ENCODE measurements at places on chromosomes 3 and 15. TPM values are rescaled to one million over a fixed set of nuclear protein-coding genes. Genes with fewer than 3 reads are reported as not detected.

The DAZL gene
- total RNA-seq: not detected

The IL17RB gene
- not detected for total RNA-seq

The DNAH12 gene
- not detected for total RNA-seq

The IMPG2 gene
- 0.24 TPM for total RNA-seq

The MRPS25 gene
- total RNA-seq: 27.5 TPM

The ISY1 gene
- 27.5 TPM for total RNA-seq

The RBP2 gene
- not detected for total RNA-seq

The CA12 gene
- total RNA-seq: 10.3 TPM

The DENND4A gene
- total RNA-seq: 17.4 TPM

The SLC27A2 gene
- 0.13 TPM for total RNA-seq

The FGF7 gene
- 162 TPM for total RNA-seq

The SEMA4B gene
- total RNA-seq: 17.8 TPM

The CAMP gene
- not detected for total RNA-seq

The ATP10A gene
- total RNA-seq: 0.24 TPM

The CASR gene
- total RNA-seq: not detected

The SEMA7A gene
- total RNA-seq: 1.0 TPM

The FOXB1 gene
- total RNA-seq: not detected

The RCCD1 gene
- total RNA-seq: 20.8 TPM

The AGBL1 gene
- total RNA-seq: not detected

The CCR2 gene
- not detected for total RNA-seq

The DNAJC17 gene
- 63.8 TPM for total RNA-seq

The KBTBD12 gene
- not detected for total RNA-seq

The HRG gene
- total RNA-seq: not detected

The GOLGA6D gene
- total RNA-seq: not detected

The NOX5 gene
- total RNA-seq: 0.39 TPM

The SEC22C gene
- 63.0 TPM for total RNA-seq

The PLCH1 gene
- under 0.01 TPM for total RNA-seq

The SLCO2A1 gene
- 2.3 TPM for total RNA-seq

The IGF2BP2 gene
- total RNA-seq: 50.7 TPM

The PLCL2 gene
- 3.6 TPM for total RNA-seq

The TEX264 gene
- total RNA-seq: 54.4 TPM

The HGD gene
- 0.13 TPM for total RNA-seq

All from epithelial cell of alveolus of lung (primary cell).